Vagina (tissue), 2 donors: ENCODE measurements at places on chromosomes 16 and 17.

DNA sequence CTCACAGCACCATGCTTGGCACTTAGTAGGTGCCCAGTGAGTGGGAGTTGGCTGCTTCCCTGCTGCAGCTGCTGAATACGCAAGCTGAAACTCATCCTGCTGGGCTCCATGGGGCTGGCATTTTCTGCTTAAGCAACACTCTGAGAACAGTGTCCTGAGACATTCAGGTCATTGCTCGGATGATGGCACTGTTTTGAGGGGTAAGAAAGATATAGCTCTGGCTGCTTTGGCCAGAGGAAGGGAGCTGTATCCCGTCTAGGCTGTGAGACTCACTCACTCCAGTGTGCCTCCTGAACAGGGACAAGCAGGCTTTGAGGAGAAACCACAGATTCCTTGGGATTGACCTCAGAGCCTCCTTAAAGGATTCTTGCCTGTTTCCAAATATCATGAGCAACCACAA is 120.5 kb downstream of the CLEC16A start:
- DNase-seq = no peak

- no peak for DNase-seq
Measured at GRCh38 chr17:4393806-4394205, 27.3 kb upstream of the UBE2G1 start.

- no peak for DNase-seq
Measured at GRCh38 chr17:73371285-73371684, 59.5 kb upstream of the CDC42EP4 start.

GRCh38 chr17:18246880-18247612 is 11.5 kb downstream of the FLII start:
- DNase-seq = no peak

- DNase-seq = no peak
Measured at GRCh38 chr17:77786740-77787505, 171.6 kb upstream of the TNRC6C start.

DNA sequence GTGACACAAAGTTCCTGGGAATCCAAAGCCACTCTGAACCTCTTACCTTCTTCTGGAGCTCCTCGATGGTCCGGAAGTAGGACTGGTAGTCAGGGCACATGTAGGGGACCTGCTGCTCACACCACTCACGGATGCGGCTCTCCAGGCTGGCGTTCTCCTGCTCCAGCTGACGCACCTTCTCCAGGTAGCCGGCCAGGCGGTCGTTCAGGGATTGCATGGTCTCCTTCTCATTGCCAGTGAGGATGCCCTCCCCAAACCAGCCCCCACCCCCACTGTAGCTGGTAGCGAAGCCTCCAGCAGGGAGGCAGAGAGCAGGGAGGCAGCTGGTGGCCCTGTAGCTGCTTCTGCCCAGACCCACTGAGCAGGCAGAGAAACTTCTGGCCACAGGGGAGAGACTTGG is 370 bp downstream of the KRT35 start:
- DNase-seq = no peak

DNA sequence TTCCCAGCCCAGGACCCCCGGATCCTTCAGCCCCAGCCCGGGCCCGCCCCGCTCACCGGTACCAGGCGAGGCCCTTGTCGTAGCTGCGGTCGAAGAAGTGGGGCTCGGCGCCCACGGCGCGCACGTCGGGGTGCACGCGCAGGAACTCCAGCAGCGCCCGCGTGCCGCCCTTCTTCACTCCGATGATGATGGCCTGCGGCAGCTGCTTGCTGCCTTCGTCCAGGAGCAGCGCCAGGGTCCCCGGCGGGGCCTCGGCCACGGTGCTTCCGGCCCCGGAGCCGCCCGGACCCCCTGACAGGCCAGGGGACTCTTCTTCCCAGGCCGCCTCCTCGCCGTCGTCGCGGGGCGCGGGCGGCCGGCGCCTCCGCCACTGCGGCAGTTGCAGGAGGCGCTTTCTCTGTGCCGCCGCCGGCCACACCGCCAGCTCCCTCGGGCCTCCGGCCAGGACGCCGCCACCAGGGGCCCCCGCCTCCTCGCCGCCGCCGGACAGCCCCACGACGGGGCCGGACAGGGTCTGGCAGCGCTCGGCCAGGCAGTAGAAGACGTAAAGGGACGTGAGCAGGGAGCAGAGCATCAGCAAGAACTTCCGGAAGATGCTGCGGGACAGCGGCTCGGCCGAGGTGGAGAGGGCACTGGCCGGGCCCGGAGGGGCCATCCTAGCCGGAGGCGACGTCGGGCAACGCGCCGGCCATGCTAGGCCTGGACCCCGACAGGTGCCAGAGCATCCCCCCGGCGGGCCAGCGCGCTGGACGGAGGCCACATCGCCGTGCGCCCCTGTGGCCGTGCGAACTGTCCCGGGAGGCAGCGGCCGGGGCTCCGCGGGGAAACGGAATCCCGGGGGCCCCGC is 1.0 kb downstream of the HS3ST3A1 start:
- DNase-seq = no peak

GRCh38 chr16:11014136-11014535 is 69.8 kb downstream of the CLEC16A start:
- DNase-seq = no peak

DNA sequence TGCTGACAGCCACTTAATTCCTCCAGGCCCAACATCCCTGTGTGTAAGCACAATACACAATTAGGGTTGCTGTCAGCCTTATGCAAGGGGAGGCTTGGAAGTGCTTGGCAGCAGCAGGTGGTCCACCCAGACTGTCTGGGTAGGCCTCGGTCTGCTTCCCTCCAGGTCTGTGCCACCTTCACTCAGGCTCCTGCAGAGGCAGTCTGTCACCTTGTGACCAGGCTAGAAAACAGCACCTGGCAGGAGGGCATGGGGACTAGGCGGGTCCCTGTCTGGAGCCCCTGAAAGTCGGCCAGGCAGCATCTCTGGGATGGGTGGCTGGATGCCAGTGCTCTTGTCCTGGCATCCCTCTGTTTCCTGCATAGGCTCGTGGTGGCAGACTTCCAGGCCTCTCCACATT is 578.1 kb downstream of the KCNJ18 start:
- DNase-seq = no peak

- DNase-seq = no peak
Measured at GRCh38 chr16:87966064-87966645, 14.9 kb downstream of the BANP start.
